ENCODE measurements at places on chromosomes 1 and 21. TPM values are rescaled to one million over a fixed set of nuclear protein-coding genes. Genes with fewer than 3 reads are reported as not detected.

Gene PPM1J
- total RNA-seq: 1.1 TPM

Gene AMPD1
- total RNA-seq: not detected

Gene RNF2
- total RNA-seq: 19.8 TPM

Gene OR2T2
- not detected for total RNA-seq

Gene CDC42
- total RNA-seq: 284 TPM

Gene CADM3
- total RNA-seq: 0.20 TPM

Gene HES5
- not detected for total RNA-seq

Gene PKLR
- total RNA-seq: under 0.01 TPM

Gene TXNDC12
- 25.8 TPM for total RNA-seq

Gene KRTAP21-3
- total RNA-seq: not detected

Gene SHE
- total RNA-seq: under 0.01 TPM

Gene UBE2U
- not detected for total RNA-seq

Gene SLC44A5
- total RNA-seq: not detected

Gene S100A12
- not detected for total RNA-seq

Gene TSACC
- total RNA-seq: 0.20 TPM

Gene MFSD2A
- total RNA-seq: 16.6 TPM

Gene CELSR2
- total RNA-seq: under 0.01 TPM
